ENCODE measurements at places on chromosomes 4 and X. TPM values are rescaled to one million over a fixed set of nuclear protein-coding genes. Genes with fewer than 3 reads are reported as not detected.
A peak's percentile ranks its signal among the peaks of the same experiment; 100 is the strongest.

DNA sequence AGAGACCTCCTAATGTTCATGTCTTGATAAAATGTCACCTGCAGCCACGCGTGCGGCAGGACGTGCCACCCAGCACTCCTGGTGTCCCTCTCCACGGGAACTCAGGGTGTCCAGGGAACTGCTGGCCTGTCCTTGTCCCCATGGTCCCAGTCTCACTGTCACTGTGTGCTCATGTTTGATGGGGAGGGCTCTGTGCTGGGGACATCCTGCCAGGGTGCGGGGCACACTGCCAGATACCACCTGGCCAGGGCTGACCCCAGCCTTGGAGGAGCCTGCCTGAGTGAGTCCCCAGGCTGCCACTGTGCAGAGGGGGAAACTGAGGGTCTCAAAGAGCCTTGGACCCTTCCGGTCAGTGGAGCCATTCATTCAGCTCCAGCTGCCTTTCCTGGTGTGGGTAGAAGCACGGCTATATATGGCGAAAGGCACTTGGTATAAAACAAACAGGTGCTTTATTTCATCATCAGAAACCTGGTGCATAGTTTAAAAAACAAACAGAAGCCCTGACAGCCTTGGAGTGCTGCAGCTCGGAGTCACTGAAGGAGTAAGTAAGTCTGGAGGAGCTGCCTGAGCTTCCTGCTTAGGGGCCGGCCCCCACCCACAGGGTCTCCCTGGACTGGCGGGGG lies 33.0 kb downstream of the NOP14 start:
- peak overlapping the region; percentile 66 for H3K27ac ChIP-seq
- H3K27me3 ChIP-seq, result no peaks in the 10 kb centered on the region
- H3K36me3 ChIP-seq, result no peaks in the 10 kb centered on the region
- H3K4me3 ChIP-seq, result no peak overlapping the region
- H3K4me1 ChIP-seq, result peaks cover 12% of the 10 kb centered on the region
- peak; percentile 31 for DNase-seq

The CFAP47 gene
- 1.8 TPM for total RNA-seq

The FAM47A gene
- not detected for total RNA-seq

GRCh38 chr4:176238826-176239225 lies 30.2 kb downstream of the ASB5 start:
- no peaks in the 10 kb centered on the region for H3K27me3 ChIP-seq
- H3K27ac ChIP-seq, result peak overlapping the region; percentile 33
- no peak overlapping the region for H3K4me3 ChIP-seq

The SHROOM2 gene
- 8.5 TPM for total RNA-seq

DNA sequence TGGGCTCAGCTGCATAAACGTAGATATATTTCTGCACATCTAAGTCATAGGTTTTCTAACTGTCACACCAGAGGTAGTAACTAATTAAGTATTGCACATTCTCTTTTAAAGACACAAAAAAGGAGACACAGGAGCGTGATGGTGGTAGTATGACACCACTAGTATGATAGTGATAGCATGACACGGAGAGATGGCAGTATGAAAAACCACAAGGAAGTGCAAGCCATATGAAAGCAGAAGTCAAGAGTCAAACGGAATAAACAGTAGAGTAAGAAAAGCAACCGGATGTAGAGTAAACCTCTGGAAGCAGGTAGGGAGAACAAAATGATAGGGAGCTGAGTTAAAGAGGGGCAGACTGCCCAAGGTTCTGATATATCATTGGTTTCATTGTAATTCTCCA lies 382.2 kb upstream of the INTU start:
- H3K27ac ChIP-seq, result no peak overlapping the region
- no peaks in the 10 kb centered on the region for H3K4me1 ChIP-seq
- no peak overlapping the region for H3K4me3 ChIP-seq
- no peak for DNase-seq
- H3K36me3 ChIP-seq, result no peaks in the 10 kb centered on the region

The FGFR3 gene
- total RNA-seq, result 82.0 TPM

GRCh38 chr4:159269956-159270355 lies 167.1 kb downstream of the RAPGEF2 start:
- peaks cover 12% of the 10 kb centered on the region for H3K4me1 ChIP-seq
- H3K27ac ChIP-seq, result no peak overlapping the region
- no peaks in the 10 kb centered on the region for H3K36me3 ChIP-seq
- H3K4me3 ChIP-seq, result no peak overlapping the region
- no peaks in the 10 kb centered on the region for H3K27me3 ChIP-seq

GRCh38 chrX:120727911-120728310 lies 98.1 kb upstream of the C1GALT1C1 start:
- H3K27me3 ChIP-seq, result no peaks in the 10 kb centered on the region
- DNase-seq, result no peak
- no peaks in the 10 kb centered on the region for H3K4me1 ChIP-seq
- H3K4me3 ChIP-seq, result no peak overlapping the region
- H3K36me3 ChIP-seq, result no peaks in the 10 kb centered on the region
- H3K27ac ChIP-seq, result no peak overlapping the region

GRCh38 chrX:14932136-14932535 lies 58.9 kb downstream of the MOSPD2 start:
- no peak for DNase-seq
- H3K4me1 ChIP-seq, result no peaks in the 10 kb centered on the region
- no peak overlapping the region for H3K27ac ChIP-seq
- H3K36me3 ChIP-seq, result no peaks in the 10 kb centered on the region
- no peak overlapping the region for H3K4me3 ChIP-seq

DNA sequence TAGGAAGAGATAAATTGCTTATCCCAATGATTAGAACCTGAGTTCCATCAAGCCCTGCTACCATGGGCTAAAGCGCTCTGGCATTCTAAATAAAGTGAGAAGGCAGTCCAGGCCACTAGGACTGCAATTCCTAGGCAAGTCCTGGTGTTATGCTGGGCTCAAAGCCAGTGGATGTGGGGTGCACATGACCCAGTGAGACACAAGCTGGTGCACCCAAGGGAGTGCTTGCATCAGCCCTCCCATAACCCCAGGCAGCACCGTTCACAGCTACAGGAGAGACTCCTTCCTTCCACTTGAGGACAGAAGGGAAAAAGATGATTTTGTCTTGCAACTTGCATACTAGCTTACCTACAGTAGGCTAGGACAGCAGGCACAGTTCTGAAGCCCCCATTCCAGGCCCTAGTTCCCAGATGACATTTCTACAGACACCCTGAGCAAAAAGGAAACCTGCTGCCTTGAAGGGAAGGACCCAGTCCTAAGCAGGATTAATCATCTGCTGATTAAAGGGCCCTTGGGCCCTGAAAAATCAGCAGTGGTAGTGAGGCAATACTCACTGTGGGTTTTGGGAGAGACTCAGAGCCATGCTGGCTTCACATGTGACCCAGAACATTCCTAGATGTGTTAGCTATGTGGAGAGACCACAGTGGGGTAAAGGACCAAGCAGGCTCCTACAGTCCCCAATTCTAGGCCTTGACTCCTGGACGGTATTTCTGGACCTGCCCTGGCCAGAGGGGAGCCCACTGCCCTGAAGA lies 77.8 kb downstream of the KLHL13 start:
- no peak overlapping the region for H3K4me3 ChIP-seq
- DNase-seq, result no peak
- no peaks in the 10 kb centered on the region for H3K36me3 ChIP-seq
- H3K4me1 ChIP-seq, result no peaks in the 10 kb centered on the region
- H3K27ac ChIP-seq, result no peak overlapping the region

- H3K4me3 ChIP-seq, result no peak overlapping the region
- no peak overlapping the region for H3K27ac ChIP-seq
- no peak for DNase-seq
- no peaks in the 10 kb centered on the region for H3K27me3 ChIP-seq
- no peaks in the 10 kb centered on the region for H3K4me1 ChIP-seq
Observed at GRCh38 chr4:122614621-122615020, 6.2 kb downstream of the IL21 start.

DNA sequence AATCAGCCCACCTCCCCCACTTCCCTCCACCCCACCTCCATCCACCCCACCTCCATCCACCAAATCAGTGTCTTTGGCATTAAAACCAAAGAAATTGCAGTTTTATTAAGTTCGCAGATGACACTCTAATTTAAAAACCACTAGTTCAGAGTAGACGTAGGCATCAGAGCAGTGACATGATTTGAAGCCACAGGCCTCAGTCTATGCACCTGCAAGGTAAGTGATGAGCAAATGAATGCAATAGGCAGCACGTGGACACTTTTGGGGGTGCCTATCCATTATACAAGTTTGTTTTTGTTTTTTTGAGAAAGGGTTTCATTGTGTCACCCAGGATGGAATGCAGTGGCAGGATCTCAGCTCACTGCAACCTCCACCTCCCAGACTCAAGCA lies 88.0 kb upstream of the TRIM2 start:
- no peaks in the 10 kb centered on the region for H3K36me3 ChIP-seq
- H3K4me3 ChIP-seq, result no peak overlapping the region
- no peaks in the 10 kb centered on the region for H3K27me3 ChIP-seq
- no peak for DNase-seq

- no peaks in the 10 kb centered on the region for H3K36me3 ChIP-seq
- no peak for DNase-seq
- no peaks in the 10 kb centered on the region for H3K4me1 ChIP-seq
Observed at GRCh38 chr4:163221467-163221866, 54.8 kb upstream of the NAF1 start.

DNA sequence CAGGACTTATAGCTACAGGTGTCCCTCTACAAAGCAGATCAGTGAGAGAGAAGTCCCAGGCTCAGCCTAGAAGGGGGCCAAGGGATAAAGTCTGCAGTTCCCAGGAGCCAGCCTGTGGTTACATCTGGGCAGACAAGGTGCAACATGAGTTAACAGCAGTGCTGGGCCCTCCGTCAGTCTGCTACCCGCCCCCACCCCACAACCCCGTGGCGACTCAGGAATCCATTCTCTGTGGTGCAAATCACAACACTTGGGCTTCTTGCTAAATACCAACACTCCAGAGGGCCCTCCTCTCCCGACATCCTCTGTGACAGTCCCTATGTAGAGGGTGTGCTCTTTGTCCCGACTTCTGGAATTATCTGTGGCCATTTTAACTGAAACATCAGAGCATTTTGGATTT lies 13.8 kb downstream of the GPM6B start:
- DNase-seq, result no peak
- no peaks in the 10 kb centered on the region for H3K27me3 ChIP-seq
- H3K4me1 ChIP-seq, result no peaks in the 10 kb centered on the region
- H3K27ac ChIP-seq, result no peak overlapping the region
- no peaks in the 10 kb centered on the region for H3K36me3 ChIP-seq

The MAGED2 gene
- 509 TPM for total RNA-seq

GRCh38 chr4:88674565-88674964 lies 23.1 kb downstream of the NAP1L5 start:
- H3K36me3 ChIP-seq, result no peaks in the 10 kb centered on the region
- no peaks in the 10 kb centered on the region for H3K27me3 ChIP-seq
- no peak overlapping the region for H3K27ac ChIP-seq
- no peak for DNase-seq
- H3K4me3 ChIP-seq, result no peak overlapping the region

DNA sequence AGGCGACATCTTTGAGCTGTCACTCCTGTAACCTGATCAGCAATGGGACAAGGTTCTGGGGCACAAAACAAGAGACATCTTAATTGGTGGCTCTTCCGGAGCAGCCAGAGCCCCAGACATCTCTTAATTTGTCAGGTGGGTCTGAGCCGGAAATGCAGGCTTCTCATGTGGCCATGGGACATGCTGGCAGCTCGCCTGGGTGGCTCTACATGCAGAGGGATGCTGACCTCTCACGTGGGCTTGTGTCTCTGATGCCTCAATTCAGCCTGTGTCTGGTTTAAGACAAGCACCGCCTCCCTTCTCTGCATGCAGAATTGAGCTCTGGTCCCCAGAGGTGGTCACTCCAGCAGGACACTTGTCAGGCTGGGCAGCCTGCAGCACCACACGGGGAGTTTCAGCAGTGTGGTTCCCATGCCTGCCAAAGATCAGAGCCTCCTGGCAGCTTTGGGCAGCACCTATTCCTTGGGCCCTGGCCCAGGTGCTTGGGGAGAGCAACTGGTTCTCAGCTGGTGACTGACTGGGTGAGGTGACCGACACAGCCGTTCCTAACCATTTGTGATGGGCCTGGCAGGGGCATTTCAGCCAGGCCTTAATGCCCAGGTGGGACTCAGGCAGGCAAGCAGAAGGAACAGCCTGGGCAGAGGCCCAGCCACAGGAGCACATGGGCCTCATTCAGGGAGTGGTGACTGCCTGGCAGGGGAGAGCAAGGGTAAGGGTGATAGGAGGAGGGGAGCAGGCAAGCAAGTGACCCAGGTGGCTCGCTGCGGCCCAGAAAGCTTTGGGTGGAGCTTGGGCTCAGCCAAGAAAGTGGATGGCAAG lies 53.4 kb downstream of the HMX1 start:
- no peaks in the 10 kb centered on the region for H3K4me1 ChIP-seq
- H3K27me3 ChIP-seq, result peaks cover 7% of the 10 kb centered on the region
- no peak overlapping the region for H3K27ac ChIP-seq
- H3K4me3 ChIP-seq, result no peak overlapping the region
- no peaks in the 10 kb centered on the region for H3K36me3 ChIP-seq
- DNase-seq, result no peak

DNA sequence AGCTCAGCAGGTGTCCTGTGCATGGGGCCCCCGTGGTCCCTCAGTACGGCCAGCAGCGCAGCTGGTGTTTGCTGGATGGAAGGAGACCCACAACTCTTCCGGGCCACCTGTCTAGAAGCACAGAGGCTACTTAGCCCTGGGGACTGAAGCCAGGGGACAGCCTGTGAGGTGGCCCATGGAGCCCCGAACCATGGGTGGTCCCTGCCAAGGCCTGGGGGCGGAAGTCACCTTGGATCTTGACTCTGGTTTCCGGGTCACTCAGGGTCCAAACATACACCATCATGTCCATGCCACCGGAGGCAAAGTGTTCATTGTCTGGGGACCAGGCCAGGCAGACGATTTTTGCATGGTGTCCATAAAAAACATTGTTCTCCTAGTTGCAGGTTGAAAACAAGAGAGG lies 39.5 kb downstream of the WDR1 start:
- no peaks in the 10 kb centered on the region for H3K4me1 ChIP-seq
- no peak for DNase-seq
- no peak overlapping the region for H3K27ac ChIP-seq
- H3K36me3 ChIP-seq, result no peaks in the 10 kb centered on the region

Measured in hepatocyte (in vitro differentiated cells).